ENCODE measurements at places on chromosomes 5 and 9.

- no peak for DNase-seq
These were observed 80.4 kb downstream of the LRSAM1 start for GRCh38 chr9:127531676-127532075.

GRCh38 chr5:54545796-54546195 is 28.2 kb downstream of the SNX18 start:
- no peak for DNase-seq

DNA sequence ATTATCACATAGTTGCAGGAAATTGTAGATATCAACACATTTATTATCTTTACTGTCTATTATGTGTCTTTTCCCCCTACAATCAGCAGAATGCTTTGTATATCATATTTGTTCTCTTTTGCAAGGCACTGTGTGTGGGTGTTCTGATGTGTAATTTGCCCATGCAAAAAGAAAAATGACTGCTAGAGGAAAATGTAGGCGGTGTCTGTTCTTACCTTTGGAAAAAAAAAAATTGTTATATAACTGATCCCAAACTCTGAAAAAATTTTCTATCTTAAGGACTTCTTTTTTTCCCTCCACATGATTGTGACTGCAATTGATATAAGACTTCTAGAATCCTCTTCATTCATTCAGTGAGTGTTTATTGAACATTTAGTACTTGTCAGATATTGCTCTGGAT is 24.5 kb downstream of the MRPS30 start:
- DNase-seq: no peak

GRCh38 chr5:124665035-124665434 is 81.4 kb downstream of the ZNF608 start:
- no peak for DNase-seq

DNA sequence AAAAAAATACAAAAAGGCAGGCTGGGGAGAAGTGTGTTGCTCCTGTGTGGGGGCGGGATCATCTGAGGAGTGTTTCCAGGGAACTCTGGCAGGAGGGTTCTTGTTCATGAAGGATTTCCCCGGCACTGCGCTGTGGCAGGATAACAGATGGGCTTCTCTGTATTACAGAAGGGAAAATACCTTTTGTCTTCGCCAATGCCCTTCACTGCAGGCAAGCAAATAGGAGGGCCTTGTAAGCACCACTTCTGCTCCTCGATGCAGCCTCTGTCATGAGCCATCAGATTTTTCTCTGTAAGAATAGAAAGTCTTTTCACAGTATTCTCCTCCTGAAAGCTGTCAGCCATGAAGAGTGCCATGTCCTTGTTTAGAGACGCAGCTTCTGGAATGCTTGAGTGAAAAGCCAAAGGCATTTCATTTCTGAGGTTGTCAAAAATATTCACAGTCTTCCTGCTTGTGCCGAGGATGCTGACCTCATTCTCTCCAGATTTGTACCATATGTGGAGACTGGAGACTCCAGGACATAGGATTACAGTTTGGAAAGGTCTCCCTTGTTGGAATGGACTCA is 294.0 kb downstream of the YTHDC2 start:
- DNase-seq: no peak

- no peak for DNase-seq
These were observed 106.6 kb upstream of the KCNN2 start for GRCh38 chr5:114255260-114255659.

DNA sequence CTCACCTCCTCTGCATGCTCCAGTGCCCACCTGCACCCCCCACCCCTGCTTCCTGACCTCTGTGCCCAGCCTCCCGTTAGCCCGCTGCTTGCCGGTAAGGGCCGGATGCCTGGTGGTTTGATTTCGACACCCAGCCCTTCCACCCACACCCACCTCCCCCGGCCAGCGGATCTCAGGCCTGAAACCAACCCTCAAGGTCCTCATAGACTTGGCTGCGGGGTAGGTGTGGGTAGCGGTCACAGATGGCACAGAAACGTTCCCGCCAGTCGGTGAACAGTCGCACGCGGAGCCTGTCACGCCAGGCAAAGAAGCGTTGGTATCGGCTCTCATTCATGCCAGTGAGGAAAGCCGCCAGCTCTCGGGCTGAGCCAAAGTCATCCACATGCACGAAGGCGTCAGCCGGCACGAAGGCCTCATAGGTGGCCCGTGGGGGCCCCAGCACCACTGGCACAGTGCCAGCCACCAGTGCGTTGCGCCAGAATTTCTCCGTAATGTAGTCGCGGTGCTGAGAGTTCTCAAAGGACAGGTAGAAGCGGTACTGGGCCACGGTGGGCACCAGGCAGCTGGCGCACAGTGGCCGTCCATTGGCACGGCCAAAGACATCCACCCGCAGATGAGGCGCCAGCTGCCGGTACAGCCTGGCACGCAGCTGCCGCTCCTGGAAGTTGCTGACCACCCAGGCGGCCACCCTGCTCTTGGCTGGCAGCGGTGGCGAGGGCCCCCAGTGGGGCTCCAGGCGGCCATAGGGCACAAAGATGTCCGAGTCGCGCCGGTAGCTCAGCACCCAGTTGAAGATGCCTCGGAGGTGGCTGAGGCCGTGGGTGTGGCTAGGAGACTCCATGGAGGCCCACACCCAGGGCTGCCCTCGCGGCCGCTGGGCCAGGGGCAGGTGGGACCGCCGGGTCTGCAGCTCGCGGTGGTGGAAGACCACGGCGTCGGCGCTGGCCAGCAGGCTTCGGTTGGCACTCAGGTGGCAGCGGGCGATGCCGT is 1.1 kb downstream of the FUT7 start:
- DNase-seq: peak; percentile 61

DNA sequence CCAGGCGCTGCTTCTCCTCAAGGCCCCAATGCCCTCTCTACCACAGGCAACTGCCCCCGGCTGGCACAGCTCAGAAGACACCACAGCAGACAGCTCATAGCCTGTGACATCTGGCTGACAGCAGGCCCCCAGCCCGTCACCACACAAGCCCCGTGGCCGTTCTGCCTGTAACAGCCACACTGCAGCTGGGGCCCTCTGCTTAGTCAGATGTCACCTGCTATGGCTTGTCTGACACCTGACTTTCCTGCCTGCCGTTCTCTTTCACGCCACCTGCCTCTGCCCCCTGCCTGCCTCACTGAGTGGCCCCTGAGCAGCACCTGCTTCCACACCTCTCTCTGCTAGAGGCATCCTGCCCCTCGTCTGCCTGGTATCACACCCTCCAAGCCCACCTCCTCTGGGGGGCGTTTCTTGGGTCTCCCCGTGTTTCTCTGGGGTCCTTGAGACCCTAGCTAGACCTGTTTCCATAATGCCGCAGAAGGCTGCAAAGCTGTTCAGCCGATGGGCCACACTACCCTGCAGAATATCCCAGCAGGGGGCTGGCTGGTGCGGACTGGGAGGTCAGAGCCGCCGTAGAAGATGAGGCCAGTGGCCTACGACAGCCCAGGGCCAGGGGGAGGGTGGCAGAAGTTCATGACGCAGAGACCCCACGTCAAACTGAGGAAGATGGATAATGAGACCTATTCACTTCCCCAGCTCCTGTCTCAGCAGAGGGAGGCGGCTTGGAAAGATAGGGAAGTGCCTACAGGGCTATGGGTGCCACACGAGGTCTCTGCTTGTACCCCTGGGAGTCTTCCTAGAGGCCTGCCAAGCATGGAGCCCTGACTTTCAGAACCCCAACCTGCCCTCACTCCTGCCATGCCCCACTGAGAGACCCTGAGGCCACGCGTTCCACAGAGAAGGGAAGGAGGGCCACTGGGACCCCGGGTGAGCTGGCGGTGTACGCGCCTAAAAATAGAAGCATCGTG is 95.1 kb downstream of the ZNF354C start:
- DNase-seq: peak; percentile 30

- no peak for DNase-seq
These were observed 283.2 kb upstream of the CLINT1 start for GRCh38 chr5:158142156-158142555.

DNA sequence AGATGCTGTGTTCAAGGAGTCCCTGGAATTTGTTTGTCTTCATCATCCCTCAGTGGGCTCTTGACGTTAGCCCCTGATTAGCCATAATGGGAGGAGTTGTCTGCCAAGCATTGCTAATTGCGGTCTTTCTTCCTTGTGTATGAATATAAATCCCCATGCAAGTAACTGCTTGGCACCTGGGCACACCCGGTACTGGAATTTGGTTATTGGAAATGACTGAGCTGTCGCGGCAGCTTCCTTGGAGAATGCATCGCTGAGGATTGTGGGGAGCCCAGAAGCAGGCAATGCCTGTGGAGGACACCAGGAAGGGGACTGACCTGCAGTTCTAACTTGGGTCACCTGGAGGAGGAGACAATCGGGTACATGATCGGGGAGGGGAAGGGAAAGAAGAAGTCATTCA is 53.3 kb upstream of the CTSL start:
- DNase-seq: no peak

GRCh38 chr9:86667307-86667706 is 280.0 kb downstream of the GAS1 start:
- DNase-seq: no peak

- no peak for DNase-seq
These were observed 275.6 kb upstream of the PAPPA start for GRCh38 chr9:115877852-115878438.

- no peak for DNase-seq
These were observed 115.4 kb downstream of the EGFLAM start for GRCh38 chr5:38373743-38374142.

DNA sequence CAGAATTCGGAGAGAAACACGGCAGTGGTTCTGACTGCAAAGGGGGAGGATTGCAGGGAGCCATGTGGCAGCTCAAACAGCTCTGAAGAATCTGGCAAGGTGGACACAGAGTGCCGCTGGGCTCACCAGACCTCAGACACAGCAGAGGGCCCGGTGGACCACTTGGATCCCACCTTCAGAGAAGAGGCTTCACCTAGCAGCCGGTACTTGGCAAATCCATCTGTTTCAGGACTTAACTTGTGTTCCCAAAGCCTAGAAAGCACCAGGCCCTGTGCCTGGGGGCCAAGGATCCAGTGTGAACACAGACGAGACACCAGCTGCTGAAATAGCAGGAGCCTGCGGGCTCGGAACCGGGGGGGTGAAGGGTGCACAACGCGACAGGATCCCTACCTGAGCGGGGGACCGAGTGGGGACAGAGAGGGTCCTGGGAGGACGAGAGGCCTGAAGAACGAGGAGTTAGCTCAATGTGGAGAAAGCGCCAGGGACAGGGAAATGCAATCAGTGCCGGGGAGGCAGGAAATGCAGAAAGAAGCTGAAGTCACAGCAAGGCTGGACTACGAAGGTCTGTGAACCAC is 44.6 kb downstream of the BTNL9 start:
- DNase-seq: no peak

DNA sequence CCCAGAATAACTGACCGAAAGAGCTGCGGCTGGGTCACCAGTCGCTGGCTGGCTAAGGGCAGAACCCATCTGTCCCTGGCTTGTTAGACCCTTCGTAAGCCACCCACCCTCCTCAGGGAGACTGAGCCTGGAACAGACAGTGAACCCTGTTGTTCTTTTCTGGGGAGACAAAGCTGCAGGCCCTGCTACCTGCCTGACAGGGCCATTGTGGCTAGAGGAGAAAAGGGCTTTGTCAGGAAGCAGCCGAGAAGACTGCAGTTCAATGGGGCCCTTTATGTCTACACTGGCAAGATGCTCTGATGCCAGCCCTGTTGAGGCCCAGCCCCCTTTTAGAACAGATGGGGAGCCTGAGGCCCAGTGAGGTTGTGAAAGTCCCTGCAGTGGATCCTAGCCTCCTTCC is 3.7 kb upstream of the NIPAL4 start:
- no peak for DNase-seq

DNA sequence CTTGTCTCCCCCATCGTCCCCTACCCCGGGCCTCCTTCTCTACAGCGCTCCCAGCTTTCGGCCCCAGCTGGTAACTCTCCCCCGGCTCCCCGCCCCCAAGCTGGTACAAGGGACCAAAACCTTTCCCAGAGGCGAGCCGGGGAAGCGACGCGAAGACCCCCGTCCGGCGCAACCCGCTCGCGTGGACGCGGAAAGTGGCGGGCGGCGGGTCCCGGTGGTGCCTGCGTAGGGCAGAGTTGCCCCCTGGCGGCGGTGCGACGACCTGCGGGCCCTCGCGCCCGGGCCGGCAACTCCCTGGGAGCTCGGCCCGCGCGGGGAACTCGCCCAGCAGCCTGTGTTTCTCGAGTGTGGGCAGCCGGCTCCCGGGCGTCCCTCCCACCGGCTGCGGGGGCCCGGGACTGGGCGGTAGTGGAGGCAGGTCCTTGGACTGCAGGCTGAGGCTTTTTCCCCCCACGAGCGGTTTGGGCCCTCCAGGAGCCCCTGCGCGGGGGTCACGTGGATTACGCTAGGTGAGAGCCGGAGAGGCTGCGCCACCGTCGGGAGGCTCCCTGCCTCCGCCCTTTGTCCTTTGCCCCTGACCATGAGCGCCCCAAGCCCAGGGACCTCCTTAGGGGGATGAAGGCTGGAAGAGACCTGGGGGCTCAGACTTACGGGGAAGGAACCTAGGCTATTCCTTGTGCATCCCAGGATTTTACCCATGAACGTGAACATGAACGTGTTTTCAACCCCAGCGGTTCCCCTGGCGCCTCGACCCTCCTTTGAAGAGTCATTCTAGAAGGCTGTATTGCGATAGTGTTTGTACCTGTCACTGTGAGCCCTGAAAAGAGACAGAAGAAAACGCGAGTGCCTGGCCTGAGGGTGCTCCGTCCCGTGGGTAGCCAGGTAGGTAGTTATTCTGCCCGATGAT is 2.9 kb upstream of the FOXD1 start:
- DNase-seq: peak; percentile 58

GRCh38 chr5:105882956-105883481 is 1787.7 kb downstream of the EFNA5 start:
- no peak for DNase-seq

DNA sequence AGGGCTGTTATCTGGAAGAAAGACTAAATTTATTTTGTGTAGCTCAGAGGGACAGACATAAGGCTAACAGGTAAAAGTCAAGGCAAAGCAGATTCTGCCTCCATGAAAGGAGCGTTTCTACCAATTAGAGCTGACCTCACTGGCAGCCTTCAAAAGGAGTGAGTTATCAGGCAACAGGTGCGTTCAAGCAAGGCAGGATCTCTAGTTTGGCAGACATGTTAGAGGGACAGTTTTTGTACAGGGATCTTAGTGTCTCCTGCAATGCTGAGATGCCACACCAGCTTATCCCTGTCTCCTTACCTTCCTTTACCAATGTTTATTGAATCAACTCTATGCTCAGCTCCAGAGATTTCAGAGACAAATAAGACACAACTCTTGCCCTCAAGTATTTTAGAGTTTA is 73.8 kb downstream of the NRG2 start:
- DNase-seq: no peak

DNA sequence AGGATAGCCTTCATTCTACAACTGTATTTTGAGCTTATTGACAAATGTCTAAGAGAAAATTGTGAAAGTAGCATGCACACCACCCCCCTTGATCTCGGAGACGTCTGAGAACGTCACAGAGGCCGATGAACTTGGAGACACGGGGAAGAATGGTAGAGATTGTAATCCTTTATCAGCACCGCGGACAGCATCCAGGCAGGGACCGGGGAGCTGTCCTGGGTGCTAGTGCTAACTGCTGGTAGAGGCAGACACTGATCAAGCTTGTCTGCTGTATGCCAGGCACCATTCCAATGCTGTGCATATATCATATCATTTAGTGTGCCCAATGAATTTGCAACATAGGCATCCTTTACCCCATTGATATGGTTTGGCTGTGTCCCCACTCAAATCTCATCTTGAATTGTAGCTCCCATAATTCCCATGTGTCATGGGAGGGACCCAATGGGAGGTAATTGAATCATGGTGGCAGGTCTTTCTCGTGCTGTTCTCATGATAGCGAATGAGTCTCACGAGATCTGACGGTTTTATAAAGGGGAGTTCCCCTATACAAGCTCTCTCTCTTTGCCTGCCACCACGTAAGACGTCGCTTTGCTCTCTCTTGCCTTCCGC is 98.8 kb downstream of the LHX2 start:
- DNase-seq: peak; percentile 71
